Psoas muscle (tissue), 8 donors: ENCODE measurements at places on chromosomes 4 and X. TPM values are rescaled to one million over a fixed set of nuclear protein-coding genes. Genes with fewer than 3 reads are reported as not detected.
A peak's percentile ranks its signal among the peaks of the same experiment; 100 is the strongest.

DNA sequence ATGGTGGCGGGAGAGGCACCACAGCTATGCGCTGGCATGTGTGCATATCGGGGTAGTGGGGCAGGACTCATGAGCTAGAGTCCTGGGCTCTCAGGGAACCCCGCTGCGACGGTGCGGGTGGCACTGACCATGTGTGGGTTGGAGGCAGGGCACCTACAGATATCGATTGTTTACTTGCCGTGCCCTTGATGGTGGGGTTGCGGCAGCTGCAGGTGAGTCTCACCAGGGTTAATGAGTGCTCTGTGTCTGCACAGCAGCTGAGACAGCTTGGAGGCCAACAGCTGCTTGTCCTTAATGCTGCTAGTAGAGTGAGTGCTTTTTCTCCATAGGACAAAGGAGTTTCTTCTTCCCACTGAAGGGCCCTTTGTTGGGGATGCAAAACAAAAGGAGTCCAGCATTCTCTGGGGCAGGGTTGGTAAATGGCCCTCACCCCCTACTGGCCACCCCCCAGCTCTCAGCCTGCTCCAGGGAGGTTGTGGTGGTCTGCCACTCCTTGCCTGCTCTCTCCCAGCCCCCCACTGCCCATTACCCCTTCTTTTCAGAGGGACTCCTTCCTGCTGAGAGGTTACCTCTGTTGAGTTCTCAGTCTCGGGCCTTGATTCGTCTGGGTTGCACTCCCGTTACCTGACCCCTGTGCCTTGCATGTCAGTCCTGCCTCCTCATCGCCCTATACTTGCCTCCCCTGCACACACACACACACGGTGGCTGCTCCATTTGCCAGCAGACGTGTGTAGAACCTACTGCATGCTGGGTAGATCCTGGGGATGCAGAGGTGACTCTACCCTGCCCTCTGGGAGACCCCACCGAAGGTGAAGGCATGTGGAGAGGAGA lies 52.8 kb downstream of the TBC1D14 start:
- no peak for DNase-seq

DNA sequence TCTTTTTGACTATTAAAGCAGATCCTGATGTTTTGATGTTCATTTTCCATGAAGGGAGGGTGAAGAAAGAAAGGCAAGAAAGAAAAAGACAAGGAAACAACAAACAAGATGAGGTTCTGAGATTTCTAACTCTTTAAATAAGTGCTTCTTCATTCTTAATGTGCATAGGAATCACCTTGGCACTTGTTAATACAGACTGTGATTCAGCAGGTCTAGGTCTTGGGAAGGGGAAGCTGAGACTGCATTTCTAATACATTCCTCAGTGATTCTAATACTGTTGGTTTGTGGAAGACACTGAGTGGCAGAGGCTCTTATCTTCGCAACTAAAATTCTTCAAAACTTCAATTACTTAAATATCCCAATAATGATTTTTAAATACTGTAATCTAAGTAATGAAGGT lies 95.2 kb upstream of the NAP1L5 start:
- DNase-seq: no peak

GRCh38 chr4:124019749-124020549 lies 623.4 kb downstream of the SPRY1 start:
- no peak for DNase-seq

DNA sequence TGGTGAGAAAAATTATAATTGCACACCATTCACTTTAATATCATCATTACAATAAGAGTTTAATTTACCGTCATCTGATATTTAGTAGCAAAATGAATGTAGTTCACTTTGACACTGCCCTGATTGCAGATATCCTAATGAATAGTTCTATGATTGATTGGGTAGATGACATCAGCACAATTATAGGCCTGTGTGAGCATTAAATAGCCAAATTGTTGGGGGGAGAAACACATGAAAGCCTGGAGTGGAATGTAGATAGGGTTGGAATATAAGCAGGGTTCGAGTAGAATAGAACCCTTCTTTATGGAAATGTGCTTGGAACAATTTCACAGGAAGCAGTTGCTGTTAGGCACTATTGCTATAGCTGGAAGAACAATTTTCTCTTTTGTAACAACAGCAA lies 1526.2 kb downstream of the RPA4 start:
- no peak for DNase-seq

DNA sequence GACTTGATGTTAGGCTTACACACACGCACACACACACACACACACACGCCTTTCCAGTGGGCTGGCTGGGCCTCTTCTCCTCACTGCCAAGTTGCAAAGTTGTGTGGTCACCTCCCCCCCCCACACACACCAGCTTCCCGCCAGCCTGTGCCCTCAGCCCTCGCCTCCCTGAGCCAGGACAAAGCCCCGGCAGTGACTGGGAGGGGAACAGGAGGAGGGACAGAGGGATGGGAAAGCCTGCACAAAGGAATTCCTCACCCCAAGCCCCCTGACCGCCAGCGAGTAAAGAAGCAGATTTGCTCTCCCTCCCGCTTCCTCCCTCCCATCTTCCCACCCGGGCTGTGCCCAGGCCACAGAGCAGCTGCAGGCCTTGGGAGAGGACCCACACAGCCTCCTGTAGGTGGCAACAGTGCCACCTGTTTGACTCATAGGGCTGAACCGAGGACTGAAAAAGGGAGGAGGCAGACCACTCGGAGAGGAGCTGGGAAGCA lies at the start of gene GDPD2:
GDPD2 (plus strand) TSS at position 464 of the 491 bp plus-strand sequence. CDS start 1,671 bp downstream, outside the sequence.
- no peak for DNase-seq

- DNase-seq: no peak
Observed at GRCh38 chr4:176186067-176186466, 9.3 kb downstream of the SPATA4 start.

DNA sequence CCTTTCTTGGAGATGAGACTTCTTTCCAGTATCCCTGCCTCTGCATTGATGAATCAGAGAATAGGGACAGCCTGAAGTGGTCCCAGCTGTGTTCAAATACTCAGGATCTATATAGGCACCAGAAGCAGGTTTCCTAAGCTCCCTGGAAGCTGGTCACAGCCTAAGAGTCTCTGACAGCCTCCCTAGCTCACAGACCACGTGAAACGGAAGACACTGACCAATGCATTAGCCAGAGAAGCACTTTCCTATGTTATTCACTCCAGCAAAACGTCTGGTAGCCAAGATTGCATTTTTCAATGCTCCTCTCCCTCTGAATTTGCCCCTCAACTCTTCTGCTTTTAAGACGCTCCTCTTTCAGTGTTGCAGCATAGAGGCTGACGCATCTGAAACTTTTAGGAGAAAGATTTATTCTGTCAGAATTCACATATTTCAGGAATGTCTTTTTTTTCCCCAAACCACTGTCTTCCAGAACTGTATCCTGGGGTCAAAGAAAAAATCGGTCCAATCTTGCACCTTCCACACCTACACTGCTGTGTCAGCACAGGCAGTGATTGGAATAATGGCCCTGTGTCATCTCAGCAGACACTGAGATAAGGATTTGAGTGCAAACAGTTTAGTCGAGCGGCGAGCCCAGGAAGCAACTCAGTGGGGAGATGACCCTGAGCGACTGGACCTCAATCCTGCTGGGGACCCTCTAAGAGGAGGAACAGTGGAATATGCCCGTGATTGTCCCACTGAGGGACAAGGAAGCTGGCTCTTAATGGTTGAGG lies 109.4 kb downstream of the SMIM20 start:
- DNase-seq: no peak

GRCh38 chr4:183860731-183861130 lies 44.4 kb upstream of the STOX2 start:
- no peak for DNase-seq

DNA sequence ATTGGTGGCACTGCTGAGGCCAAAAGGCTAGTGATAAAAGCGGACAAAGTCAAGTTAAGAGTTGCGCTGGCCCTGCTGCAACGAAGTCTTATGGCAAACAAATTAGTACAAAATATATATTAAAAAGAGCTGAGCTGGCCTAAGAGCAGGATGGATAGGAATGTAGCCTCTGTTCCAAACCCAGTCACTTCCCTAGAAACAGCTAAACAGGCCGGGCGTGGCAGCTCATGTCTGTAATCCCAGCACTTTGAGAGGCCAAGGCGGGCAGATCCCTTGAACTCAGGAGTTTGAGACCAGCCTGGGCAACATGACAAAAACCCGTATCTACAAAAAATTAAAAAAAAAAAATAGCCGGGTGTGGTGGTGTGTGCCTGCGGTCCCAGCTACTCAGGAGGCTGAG lies 32.4 kb upstream of the UGDH start:
- no peak for DNase-seq

DNA sequence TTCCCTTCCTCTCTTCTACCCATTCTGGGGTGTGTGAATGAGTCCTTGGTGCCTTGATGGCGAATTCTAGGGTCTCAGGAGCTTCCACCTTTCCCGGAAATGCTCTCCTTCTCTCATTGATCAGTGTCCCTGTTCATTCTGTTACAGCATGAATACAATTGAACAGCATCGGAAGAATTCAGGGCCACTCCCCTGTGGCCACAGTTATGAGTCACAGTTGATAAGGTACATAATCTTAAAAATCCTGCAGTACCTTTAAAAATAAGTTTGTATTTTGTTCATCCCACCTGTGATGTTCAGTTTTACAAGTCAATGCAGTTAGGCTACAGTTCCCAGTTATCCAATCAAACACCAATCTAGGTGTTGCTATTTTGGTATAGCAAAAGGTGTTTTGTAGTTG lies 47.3 kb upstream of the FAM9A start:
- DNase-seq: no peak

DNA sequence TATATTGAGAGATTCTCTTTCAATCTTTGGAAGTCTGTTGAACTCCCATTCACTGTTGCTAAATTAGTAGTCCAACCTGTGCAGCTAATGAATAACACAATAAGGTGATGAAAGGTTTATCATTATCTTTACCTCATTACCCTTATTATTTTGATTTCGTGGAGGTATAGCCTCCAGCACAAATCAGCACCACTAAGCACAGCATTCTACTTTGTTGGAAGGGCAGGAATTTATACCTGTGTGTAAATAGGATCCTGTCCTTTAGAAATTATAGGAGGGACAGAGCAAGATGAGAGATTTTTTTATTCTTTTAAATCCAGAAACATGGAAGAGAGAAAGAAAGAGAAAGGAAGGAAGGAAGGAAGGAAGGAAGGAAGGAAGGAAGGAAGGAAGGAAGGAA lies 454.1 kb downstream of the PDGFC start:
- DNase-seq: no peak

- DNase-seq: no peak
Observed at GRCh38 chr4:67103001-67103747, 442.1 kb downstream of the CENPC start.

GRCh38 chr4:61385256-61385655 lies 185.1 kb downstream of the ADGRL3 start:
- no peak for DNase-seq

DNA sequence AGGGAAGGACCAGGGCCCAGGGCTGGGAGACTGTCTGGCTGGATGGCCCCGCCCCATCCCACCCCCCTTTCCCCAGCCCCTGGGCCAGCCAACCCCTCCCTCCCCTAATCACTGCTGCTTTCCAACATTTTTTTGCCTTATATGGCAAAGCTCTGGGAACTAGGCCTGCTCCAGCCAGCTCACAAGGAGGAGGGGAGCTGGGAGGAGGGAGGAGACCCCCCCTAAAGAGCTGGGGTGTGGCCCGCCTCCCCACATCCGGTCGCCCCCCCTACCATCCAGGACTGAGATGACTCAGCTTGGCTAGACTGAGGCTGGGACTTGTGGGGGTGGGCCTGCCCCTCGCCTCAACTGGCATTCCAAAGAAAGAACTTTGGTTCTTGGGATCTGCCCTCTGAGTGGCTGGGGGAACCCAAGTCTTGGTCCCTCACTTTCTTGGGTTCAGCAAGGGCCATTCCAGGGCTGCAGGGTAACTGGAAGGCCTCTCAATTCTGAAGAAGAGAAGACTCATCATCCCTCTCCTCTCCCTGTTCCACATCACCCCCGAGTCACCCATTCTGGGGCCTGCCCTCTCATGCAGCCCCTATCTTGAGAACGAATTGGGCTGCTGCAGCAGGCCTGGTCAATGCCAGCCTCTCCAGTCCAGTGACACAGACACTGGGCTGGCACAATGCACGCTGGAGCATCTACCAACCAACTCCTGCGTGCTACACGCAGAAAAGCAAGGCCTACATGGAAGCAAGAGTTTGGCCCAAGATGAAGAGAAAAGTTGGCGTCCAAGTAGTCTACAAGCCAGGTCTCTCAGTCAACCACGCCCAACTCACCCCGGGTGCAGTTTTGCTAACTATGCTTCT lies 4.8 kb downstream of the FLNA start:
- DNase-seq: peak; percentile 81

DNA sequence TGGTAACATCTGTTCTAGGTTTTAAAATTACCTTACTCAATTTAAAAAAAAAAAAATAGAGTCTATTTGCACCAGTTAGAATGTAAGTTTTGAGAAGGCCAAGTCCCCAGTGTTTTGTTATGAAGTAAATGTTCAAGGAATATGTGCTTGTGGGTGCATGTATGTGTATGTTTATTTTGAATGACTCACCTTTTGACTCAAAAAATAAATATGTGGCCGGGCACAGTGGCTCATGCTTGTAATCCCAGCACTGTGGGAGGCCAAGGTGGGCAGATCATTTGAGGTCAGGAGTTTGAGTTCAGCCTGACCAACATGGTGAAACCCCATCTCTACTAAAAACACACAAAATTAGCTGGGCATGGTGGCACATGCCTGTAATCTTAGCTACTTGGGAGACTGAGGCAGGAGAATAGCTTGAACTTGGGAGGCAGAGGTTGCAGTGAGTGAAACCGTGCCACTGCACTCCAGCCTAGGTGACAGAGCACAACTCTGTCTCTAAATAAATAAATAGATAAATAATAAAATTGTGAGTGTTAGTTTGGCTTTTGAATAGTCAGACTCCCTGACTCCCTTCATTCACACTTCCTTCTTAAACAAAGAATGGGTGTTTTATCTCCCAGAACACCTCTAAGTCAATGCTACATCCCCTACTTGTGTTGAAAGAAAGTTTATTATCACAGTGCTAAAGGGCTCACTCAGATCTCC lies 511.3 kb upstream of the PCDH7 start:
- no peak for DNase-seq

DNA sequence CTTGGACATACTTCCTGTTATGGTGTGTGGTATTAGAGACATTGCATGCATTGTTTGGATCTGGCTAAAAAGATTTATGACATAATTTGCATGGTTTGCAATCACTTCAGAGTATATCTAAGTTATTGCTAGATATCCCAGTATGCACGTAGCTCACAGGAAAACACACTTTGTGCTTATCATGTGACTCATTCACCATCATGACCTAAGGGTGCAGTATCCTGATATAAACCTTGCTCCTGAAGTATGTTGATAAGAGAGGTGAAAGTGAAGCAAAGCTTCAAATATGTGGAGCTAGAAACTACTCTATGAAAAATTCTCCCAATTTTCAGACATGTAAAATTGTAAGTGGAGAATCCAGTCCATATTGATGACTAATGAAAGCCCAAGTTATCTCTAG lies 46.9 kb upstream of the GRXCR1 start:
- DNase-seq: no peak

DNA sequence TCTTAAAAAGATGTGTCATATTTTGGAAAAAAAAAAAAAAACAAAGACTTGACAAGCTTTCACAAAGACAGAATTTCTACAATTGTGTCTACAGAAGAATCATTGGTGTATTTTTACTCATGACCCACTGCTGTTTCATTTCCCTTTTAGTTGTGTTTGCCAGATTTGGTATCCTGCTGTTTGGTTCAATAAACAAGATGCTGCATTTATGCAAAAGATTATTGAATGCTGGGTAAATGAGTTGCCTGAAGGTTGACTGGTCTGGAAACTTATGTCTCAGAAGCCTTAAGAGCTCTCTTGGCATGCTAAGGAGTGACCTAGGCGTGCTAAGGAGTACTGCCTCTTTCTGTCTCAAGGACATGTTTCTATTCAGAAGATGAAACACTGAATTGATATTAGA lies 64.9 kb upstream of the NPY2R start:
- no peak for DNase-seq

The DCX gene
- polyA plus RNA-seq: under 0.01 TPM

The DYNLT3 gene
- 11.2 TPM for polyA plus RNA-seq

The BEX5 gene
- polyA plus RNA-seq: 0.20 TPM

The FRMD7 gene
- polyA plus RNA-seq: not detected
